Activated naive CD4-positive, alpha-beta T cell treated with anti-CD3 and anti-CD28 coated beads, Interleukin-2, amount 50 U/mL, for 72 hours (primary cell): ENCODE measurements at places on chromosomes 3 and 15.

GRCh38 chr3:37608061-37608702 lies 253.5 kb upstream of the CTDSPL start:
- DNase-seq: no peak

DNA sequence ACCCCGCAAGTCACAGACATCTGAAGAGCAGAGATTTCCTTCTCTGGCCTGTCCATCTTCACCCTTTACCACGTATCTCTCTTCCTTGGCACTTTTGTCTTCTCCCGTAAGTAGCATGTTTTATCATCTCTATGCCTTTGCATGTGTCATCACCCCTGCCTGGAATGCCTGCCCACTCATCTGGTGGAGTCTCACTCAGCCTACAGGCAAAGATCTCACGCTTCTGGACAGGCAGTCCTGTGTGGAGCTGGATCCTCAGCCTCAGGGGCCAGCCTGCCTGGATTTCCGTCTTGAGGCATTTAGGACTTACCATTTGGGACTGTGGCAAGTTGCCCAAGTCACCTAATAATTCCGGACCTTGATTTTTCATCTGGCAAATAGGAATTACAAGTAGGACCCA lies 114.3 kb upstream of the CACNA2D3 start:
- DNase-seq: no peak

DNA sequence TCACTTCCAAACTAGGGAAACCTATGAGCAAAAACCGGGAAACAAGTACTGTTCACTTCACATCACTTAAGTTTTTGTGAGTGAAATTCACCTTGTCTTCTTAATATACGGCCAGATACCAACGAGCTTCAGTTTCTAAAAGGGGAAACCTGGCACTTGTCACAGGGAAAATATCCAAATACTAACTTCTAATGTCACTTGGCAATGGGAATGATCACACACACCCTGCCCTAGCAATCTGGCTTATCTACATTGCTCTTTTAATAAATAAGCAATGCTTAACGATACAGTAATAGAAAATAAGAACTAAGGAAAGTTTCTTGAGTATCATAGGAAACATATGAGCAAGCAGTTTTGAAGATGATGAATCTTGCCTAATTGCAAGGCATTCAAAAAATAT lies 34.6 kb upstream of the PLOD2 start:
- DNase-seq: no peak

- no peak for DNase-seq
Observed at GRCh38 chr15:52680761-52681160, 1.6 kb upstream of the ATOSA start.

- DNase-seq: no peak
Observed at GRCh38 chr15:95009635-95010034, 778.3 kb downstream of the MCTP2 start.

- DNase-seq: no peak
Observed at GRCh38 chr3:45807681-45808540, 11.6 kb upstream of the SLC6A20 start.

DNA sequence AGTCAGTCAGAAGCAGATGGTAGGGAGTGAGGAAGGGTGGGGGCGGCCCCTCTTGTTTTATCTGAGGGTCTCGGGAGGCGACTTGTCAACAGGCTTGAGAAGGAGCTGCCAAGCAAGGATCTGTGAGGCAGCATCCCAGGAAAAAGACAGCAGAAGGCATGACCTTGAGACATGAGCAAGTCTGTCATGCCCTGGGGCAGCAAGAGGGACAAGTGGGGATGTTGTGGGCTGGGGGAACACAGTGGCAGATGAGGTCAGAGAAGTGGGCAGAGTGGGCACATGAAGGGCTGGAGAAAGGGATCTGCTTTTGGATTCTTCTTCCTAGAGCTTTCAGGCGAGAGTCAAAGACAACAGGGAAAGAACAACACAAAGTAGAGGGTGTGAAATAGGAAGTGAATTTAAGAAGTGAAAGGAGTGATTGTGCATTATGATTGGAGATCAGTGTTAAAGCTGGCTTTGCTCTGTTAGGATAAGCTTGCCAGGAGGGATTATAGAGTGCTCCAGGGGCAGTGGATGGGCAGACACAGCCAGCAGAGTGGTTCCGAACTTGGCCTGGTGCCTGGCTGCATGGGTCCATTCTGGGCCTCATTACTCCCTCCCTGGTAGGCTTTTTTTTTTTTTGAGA lies 73.3 kb downstream of the USP13 start:
- no peak for DNase-seq

DNA sequence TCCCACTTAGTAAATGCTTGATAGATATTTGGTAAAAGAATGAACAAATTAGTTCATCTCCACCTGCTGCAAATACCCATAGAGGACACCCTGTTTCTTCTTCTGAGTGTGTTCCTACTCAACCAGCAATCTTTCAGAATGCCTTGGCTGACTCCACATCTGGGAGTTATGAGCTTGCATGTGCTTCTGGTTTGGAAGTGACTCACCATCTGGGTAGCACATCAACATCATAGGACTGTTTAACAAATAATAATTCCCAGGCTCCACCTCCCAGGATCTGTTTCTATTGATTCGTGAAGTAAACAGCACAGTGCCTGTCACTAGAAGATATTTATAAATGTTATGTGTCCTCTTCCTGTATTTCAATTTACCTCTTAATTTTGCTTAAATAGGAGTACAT lies 580.1 kb downstream of the ROBO2 start:
- DNase-seq: no peak

DNA sequence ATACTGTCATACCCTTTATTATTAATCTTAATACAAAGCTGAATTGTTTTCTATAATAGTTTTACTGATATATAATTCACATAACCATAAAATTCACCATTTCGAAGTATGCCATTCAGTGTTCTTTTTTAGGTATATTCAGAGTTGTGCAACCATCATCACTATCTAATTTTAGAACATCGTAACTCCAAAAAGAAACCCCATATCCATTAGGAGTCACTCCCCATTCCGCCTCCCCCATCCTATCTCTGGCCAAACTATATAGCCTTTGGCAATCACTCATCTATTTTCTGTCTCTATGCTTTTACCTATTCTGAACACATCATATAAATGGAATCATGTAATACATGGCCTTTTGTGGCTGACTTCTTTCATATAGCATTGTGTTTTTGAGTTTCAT lies 169.7 kb upstream of the GALNT15 start:
- no peak for DNase-seq

GRCh38 chr3:58167431-58168351 lies 43.1 kb downstream of the DNASE1L3 start:
- no peak for DNase-seq

- no peak for DNase-seq
Observed at GRCh38 chr15:52185151-52185561, 6.0 kb downstream of the GNB5 start.

GRCh38 chr3:94221829-94222228 lies 159.0 kb downstream of the NSUN3 start:
- DNase-seq: no peak

DNA sequence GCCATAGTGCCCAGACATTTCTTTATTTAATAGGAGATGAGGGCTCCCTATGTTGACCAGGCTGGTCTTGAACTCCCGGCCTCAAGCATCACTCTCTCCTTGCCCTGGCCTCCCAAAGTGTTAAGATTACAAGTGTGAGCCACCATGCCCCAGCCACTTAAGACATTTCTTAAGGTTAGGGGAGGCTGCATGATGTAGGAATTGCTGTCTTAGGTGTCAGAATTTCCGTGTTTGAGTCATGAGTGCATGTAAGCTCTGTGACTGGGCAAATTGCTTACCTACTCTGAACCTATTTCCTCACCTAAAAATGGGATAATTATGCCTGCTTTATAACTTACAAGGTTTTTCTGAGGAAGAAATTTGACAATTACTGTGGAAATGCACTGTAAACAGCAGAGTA lies 34.2 kb upstream of the SIAH2 start:
- DNase-seq: no peak

DNA sequence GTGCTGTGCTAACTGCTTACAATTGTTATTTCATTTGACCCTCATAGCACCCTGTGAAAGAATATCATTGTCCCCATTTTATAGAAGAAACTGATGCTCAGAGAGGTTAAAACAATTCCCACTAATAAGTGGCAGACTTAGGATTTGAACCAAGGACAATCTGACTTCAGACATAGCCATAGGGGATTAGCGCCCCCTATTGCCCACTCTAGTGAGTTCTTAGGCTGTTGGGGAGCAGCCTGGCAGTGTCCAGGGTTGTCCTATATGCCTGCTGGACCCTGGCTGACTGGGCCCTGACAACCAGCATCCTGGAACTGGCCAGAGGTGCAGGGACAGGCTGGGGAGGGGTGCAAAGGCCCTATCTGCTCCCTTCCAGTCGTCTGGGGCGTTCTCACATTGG lies 15.4 kb downstream of the DPH3 start:
- DNase-seq: peak; percentile 50

DNA sequence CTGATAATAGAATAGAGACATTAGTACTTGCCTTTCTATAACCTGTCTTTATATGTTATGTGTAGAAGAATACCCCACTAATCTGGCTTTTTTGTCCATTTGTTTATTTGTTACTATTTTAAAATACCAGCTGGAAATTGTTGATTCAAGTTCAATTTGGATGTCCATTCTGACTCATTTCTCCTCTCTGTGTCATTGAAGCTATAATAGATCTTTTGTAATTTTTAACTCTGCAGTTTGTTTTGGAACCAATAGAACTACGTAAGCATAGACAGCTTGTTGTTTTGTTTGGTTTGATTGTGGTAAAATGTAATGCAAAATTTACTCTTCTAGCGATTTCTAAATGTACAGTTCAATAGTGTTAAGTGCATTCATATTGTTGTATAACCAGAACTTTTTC lies 390.4 kb downstream of the ZIC1 start:
- no peak for DNase-seq

- no peak for DNase-seq
Observed at GRCh38 chr15:39362821-39363561, 217.9 kb upstream of the THBS1 start.

DNA sequence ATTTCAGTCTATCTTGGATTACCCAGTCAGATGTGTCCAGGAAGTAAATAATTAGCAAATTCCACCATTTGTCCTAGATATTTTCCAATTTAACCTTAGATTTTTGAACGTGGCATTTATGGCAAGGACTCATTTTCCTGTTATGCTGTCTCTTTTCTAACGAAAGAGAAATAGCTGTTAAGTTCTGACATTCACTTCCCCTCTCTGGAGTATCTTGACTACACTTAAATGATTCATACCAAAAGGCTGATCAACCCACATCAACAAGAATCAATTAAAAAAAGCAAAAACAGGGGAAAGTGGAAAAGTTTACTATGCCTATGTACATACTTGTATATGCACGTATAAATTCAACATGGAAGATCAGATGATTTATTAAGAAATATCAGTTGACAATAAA lies 149.9 kb downstream of the FRMD5 start:
- no peak for DNase-seq

DNA sequence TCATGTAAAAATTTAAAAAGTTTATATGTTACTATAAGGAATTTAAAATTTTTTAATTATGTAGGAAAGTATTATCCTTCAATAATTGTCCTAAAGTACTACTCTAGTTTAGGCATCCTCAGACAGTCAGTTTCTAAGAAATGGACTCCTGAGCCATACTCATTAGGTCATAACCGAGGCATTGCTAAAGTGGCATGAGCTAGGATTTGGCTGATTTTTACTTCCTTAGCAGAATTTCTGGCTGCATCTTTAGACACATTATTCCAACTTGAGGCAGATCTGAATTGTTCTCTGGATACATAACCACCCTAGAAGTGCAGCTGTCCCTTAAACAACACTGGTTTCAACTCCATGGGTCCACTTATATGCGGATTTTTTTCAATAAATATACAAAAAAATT lies 38.3 kb downstream of the IFT57 start:
- DNase-seq: no peak

- no peak for DNase-seq
Observed at GRCh38 chr15:31309893-31310606, 16.6 kb upstream of the KLF13 start.

GRCh38 chr3:123758081-123758564 lies 126.0 kb downstream of the MYLK start:
- DNase-seq: no peak

DNA sequence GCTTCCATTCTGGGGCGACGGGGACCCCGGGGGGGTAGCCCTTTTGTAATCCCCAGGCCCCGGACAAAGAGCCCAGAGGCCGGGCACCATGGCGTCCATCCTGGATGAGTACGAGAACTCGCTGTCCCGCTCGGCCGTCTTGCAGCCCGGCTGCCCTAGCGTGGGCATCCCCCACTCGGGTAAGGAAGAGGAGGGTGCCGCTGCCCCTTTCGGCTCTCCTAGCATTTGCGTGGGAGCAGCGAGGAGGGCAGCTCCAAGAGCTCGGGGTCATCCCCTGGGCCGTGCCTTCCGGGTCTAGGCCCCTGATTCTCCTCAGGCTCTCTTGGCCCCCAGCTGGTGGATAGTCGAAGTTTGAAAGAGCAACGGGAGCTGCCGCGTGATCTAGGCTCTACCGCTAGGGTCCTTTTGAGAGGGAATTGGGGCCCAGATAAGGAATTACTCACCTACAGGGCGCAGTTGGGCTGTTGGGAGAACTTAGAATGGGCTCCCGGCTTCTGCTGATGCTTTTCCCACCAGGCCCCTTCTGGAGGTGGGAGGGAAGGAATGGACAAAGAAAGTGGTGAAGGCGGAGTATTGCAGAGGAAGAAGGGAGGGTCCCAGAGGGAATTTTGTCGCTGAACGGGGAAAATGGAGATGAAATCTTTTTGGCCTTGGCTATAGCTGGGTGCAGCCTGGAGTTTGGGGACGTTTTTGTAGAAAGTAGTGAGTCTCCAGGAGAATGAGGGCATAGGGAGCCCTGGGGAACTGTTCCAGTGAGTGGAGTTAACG lies 615 bp downstream of the VPS18 start:
- DNase-seq: peak; percentile 65

- DNase-seq: no peak
Observed at GRCh38 chr15:82093774-82094211, 48.0 kb upstream of the MEX3B start.
